SJSA1 (cell line): ENCODE measurements at places on chromosomes 1 and 21.

GRCh38 chr21:14542638-14543037, 3.5 kb downstream of the SAMSN1 start:
- no peak for DNase-seq

DNA sequence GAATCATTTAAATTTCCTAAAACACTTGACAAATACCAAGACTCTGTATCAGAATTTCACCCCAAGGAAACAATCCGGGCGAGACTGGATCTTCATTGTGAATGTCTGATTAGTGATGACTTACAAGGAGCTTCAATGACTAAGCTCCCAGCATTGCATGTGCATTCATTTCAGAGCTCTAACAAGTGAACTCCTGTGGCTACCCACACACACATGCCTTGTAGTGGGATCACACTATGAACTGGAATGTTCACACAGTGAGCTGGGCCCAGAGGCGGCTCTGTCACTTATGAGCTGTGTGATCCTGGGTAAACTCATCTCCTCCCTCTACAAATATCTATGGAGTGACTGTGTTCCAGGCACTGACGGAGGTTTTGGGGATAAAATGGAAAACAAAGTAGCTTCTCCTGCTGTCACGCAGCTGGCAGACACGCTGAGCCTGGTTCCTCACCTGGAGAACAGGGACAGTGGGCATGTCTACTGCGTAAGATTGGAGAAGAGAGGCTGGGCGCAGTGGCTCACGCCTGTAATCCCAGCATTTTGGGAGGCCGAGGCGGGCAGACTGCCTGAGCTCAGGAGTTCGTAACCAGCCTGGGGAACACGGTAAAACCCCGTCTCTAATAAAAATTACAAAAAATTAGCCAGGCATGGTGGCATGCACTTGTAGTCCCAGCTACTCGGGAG, 56.9 kb downstream of the CLSTN1 start:
- DNase-seq = peak; percentile 96

DNA sequence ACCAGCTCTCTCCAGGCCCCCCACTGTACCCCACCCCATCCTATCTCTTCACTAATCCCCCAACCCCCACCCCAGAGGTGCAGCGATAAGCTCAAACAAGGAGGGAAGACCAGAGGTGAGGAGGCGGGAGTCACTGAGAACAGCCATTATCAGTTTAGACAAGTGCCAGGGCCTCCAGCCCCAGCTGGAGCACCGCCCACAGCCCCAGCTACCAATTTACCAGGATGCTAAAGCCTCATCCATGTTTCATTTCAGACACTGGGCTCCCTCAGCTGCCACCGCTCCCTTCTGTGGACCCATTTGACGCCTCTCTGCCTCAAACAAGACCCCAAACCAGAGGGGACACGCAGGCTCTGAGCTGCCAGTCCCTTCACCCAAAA, 80.6 kb downstream of the DISP3 start:
- DNase-seq = no peak

DNA sequence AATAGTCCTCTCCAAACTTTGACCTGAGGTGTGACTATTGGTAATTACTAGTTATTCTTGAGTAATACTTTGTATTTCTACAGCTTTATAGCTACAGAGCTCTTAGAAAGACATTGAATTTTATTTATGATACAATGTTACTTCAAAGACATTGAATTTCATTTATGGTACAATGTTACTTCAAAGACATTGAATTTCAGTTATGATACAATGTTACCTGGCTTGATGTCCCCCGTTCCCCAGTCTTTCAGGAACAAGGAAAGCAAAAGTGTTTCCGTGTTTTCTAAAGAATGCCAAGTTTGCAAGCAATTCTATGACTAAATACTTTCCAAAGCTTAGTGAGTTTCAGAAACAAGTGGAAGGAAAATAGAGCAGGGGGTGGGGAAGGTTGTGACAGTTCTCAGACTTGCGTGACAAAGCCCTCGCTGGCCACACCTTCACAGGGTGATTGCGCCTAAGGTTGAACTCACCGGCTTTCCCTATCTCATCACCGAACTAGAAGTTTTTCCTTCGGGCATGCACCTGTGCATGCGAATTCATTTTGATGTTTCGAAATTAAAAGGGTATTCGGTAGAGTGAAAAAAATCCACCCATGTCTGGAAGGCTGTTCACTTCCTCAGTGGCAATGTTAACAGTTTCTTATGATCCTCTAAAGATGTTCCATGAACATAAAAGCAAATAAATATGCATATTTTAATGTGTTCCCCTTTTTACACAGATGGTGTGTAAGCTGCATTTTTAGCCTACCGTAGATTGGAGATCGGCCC, 909 bp upstream of the PAXBP1 start:
- DNase-seq = no peak

DNA sequence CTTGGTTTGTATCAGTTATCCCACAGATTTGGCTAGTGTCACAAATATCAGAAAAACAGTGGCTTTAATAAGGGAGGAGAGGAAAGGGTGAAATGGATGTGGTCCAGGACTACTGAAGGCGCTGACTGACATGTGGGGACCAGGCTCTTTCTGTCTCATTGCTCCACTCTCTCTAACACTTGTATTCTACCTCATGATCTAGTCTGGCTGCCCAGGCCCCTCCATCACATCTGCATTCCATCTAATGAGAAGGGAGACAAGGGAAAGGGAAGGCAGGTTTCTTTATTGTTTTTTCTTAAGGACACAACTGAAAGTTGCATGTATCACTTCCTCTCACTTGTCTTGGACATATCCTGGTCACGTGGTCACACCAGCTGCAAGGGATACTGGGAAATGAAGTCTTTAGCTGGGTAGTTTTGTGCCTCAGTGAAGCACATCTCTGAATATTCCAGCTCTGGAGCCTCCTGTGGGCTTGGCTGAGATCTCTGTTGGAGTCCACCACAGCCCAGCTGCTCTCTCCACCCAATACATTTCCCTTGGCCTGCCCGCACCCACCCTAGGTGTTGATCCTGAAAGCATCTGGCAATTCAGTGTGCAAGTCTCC, 42.0 kb upstream of the PADI2 start:
- DNase-seq = no peak

- no peak for DNase-seq
Measured at GRCh38 chr1:40384887-40385286, 11.4 kb downstream of the SMAP2 start.

- DNase-seq = no peak
Measured at GRCh38 chr21:28872218-28872617, 120.5 kb downstream of the LTN1 start.

- DNase-seq = peak; percentile 82
Measured at GRCh38 chr1:85578321-85579295, 2.0 kb upstream of the CCN1 start.

DNA sequence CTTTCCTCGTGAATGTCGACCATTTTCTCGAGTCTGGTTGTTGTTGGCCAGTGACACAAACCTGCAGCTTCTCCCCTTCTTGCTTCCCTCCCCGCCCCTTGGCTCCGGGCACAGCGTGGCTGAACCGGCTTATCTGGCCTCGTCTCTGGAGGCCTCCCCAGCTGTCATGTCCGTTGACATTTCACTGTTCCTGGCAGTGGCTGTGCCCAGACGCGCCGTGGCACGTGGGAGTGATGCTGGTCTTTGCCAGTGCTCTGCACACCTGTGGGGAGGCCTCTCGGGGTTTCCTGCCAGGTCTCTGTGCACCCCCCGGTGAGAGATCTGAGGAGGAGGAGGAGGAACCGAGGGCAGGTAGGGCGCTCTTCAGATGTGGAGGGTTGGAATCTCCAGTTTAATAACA, 23.7 kb downstream of the SKI start:
- no peak for DNase-seq

- DNase-seq = no peak
Measured at GRCh38 chr1:202968895-202969295, 1.8 kb upstream of the CYB5R1 start.

GRCh38 chr1:248343451-248343850, 5.1 kb upstream of the OR14C36 start:
- no peak for DNase-seq

- no peak for DNase-seq
Measured at GRCh38 chr1:84884671-84885389, 8.2 kb downstream of the LPAR3 start.

DNA sequence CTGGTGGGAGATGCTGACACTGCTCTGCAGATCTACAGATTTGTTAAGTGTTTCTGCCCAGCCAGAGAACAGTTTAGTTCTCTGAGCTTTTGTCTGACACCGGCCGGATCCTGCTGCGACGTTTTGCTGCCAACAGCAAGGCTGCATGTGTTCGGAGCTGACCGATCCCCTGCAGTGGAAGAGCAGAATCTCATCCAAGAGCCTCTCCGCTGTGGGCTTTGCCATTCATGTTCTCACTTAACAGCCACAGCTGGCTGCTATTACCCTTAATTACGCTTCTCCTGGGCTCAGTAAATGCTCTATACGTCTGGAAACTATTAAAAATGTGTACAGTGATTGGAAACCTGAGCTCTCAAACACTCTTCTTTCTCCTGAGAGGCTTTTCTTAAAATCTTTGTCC, 105.3 kb downstream of the BCAR3 start:
- no peak for DNase-seq

GRCh38 chr1:105483436-105483835, 1573.0 kb upstream of the PRMT6 start:
- DNase-seq = no peak

- no peak for DNase-seq
Measured at GRCh38 chr21:15197696-15198095, 132.9 kb upstream of the NRIP1 start.

- DNase-seq = no peak
Measured at GRCh38 chr1:109369167-109369746, 28.5 kb downstream of the SORT1 start.

GRCh38 chr1:111271464-111271801, 19.2 kb upstream of the CHIA start:
- no peak for DNase-seq

- no peak for DNase-seq
Measured at GRCh38 chr21:35198982-35199732, 150.1 kb upstream of the RUNX1 start.

- no peak for DNase-seq
Measured at GRCh38 chr1:93171549-93172034, 8.6 kb downstream of the TMED5 start.

DNA sequence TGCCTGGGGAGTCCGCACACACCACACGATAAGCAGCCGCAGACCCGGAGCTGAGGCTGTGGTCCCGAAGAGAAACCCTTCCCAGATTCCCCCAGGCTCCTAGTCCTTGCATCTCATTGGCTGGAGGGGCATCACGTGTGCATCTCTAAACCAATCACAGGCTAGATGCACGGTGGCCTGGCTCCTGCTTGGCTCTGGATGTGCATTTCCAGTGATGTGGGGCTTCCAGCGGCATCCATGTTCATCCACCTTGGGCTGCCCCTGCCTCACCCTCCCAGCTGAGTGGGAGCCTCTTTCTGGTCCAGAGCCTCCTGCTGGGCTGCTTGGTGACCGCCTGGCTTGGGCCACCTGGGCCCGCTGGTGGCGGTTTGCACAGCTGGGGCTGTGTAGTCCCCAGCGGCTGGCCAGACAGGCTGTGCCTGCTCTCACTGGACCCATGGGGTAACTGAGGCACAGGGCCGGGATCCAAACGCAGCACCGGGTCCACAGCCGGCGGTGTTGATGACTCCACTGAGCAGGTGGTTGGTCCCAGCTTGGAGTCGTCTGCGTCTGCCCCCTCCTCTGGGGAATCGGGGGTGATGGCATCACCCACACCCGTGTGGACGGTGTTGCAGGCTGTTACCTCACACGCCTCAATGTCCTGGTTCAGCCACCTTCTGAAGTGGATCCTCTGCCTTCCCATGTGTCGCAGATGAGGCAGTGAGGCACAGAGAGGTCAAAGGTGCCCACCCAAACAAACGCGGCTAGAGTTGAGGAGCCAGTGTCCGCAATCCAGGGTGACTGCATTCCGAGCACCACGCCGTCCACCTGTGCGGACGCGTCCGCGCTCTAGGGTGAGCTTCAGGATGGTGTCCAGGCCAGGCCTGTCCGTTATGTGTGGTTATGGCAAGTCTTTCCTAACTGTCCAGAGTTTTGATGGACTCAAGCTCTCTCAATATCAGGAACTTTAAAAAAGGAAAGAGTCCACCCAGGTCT, 41.3 kb downstream of the COL6A1 start:
- DNase-seq = no peak

- no peak for DNase-seq
Measured at GRCh38 chr1:31221072-31221471, 18.6 kb downstream of the NKAIN1 start.

- no peak for DNase-seq
Measured at GRCh38 chr1:114150016-114150415, 3.7 kb downstream of the SYT6 start.

DNA sequence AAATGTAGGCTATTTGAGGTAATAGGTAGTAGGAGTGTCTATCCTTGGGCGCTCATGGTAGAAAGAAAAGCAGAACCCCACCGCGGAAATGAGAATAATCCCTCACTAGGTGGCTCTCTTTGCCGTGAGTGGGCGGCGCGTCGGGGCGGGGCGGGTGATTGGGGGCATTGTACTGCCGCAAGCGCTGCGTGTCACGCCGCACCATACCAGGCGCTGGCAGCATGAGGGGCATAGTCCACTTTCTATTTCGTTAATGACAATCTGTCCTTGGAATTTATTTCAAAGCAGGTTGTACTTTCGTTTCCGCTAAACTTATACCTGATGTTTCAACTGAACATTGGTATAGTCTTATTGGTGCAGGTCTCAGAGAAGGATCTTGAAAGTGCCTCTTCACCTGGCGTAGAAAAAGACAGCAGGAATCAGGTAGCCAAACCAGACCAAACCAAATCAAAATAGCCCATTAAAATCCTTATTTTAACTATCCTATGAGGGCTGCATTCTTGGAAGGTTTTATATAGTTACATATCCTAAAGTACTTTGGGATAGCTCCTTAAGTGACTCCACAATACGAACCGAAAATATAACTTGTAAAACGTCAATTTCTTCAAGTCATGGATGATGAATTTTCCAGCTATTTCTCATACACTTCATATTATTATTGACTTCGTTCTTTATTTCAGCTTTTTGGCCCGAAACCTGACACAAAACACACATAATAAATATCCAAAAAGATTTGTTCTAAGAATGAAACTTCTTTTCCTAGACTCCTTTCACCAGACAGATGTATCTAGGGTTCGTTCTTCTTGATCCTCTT, 1.9 kb upstream of the SMG7 start:
- DNase-seq = peak; percentile 87

- DNase-seq = no peak
Measured at GRCh38 chr21:26136671-26137070, 33.9 kb downstream of the APP start.

GRCh38 chr1:192527111-192527795, 48.3 kb upstream of the RGS1 start:
- no peak for DNase-seq

GRCh38 chr1:22680726-22681125, 27.7 kb downstream of the C1QB start:
- DNase-seq = no peak

- DNase-seq = no peak
Measured at GRCh38 chr1:64505232-64505943, 35.5 kb downstream of the CACHD1 start.

GRCh38 chr1:27560268-27561123, 43.4 kb downstream of the AHDC1 start:
- DNase-seq = no peak

- DNase-seq = peak; percentile 42
Measured at GRCh38 chr1:201536558-201536957, 2.4 kb upstream of the NAV1 start.

GRCh38 chr1:205229916-205230700, 2.4 kb downstream of the TMCC2 start:
- no peak for DNase-seq
